ENCODE measurements at places on chromosomes 2 and 18. TPM values are rescaled to one million over a fixed set of nuclear protein-coding genes. Genes with fewer than 3 reads are reported as not detected.

DNA sequence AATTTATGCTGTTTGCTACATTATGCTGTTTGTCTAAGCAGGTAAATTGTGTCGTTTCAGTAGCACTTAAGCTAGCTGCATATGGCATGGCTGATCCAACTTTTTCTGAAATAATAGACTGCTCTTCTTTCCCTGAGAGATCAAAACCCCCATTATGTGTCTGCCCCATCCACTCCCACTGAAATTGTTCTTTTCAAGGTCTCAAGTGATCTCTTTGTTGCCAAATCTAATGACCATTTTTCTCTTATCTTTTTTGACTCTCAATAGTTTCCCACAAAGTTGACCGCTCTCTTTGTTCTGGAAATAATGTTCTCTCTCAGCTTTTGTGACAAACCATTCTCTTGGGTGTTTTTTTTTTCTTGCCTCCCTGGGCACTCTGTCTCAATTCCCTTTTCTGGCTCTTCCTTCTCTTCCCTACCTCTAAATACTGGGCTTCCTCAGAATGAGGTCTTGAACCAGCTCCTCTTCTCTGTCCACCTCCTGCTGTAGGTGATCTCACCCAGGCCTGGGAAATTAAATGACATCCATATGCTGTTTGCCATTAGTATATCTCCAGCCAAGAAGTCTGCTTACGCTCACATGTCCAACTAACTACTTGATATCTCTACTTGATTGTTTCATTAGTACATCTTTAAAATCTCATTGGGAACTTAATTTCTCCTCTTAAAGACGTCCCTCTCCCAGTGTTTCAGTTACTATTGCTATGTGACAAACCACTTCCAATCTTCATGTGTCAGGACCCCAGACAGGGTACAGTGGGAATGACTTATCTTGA is 107.3 kb upstream of the TLK1 start:
- no peaks in the 10 kb centered on the region for H3K36me3 ChIP-seq
- no peak for DNase-seq
- H3K27ac ChIP-seq, result no peak overlapping the region
- no peaks in the 10 kb centered on the region for H3K4me1 ChIP-seq

DNA sequence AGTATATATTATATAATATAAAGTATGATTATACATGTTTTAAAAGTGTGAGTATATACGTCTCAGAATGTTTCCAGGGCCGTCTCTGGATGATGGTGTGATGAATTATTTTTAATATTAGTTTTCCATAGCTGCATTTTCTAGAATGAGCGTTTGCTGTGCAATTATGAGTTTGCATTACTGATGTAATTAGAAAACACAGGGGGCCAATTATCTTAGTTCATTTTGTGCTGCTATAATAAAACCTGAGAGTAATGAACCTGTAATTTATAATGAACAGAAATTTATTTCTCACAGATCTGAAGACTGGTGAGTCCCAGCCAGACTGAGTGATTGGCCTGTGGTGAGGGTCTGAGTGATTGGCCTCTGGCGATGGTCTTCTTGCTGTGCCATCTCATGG is 4.0 kb upstream of the HJURP start:
- H3K36me3 ChIP-seq, result no peaks in the 10 kb centered on the region
- H3K27me3 ChIP-seq, result peaks cover 2% of the 10 kb centered on the region
- H3K4me1 ChIP-seq, result peaks cover 6% of the 10 kb centered on the region
- no peak overlapping the region for H3K27ac ChIP-seq
- no peak overlapping the region for H3K4me3 ChIP-seq

DNAJC5G gene
- not detected for total RNA-seq

- no peaks in the 10 kb centered on the region for H3K4me1 ChIP-seq
- no peak for DNase-seq
- peaks cover 15% of the 10 kb centered on the region for H3K36me3 ChIP-seq
- H3K27ac ChIP-seq, result no peak overlapping the region
- H3K27me3 ChIP-seq, result no peaks in the 10 kb centered on the region
- no peak overlapping the region for H3K4me3 ChIP-seq
Measured at GRCh38 chr2:210432633-210433032, 43.9 kb downstream of the LANCL1 start.

GRCh38 chr18:61579581-61579980 is 246.4 kb downstream of the CDH20 start:
- H3K4me1 ChIP-seq, result peaks cover 10% of the 10 kb centered on the region
- no peak for DNase-seq
- H3K36me3 ChIP-seq, result no peaks in the 10 kb centered on the region
- H3K4me3 ChIP-seq, result no peak overlapping the region
- H3K27ac ChIP-seq, result no peak overlapping the region

DNA sequence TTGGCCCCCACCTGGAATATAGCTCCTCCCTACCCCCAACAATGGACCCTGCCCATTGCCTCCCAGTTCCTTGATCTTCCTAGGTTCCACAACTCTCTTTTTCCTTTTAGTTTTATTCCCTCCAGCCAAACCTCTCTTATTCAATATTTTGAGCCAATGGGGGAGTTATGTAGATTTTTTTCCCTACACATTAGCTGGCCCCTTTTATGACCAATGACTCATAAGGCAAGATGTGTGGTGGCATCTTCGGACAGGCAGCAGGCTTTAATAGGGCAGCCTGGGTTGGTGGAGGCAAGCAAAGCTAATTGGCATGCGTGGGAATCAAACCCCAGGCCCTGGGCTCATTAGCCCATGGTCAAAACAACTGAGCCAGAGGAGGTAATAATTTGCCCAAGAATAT is 9.2 kb downstream of the GRP start:
- no peak for DNase-seq
- H3K36me3 ChIP-seq, result no peaks in the 10 kb centered on the region
- no peak overlapping the region for H3K27ac ChIP-seq
- no peak overlapping the region for H3K4me3 ChIP-seq

GRCh38 chr2:170180031-170180566 is 2.2 kb downstream of the MYO3B start:
- DNase-seq, result no peak
- H3K36me3 ChIP-seq, result no peaks in the 10 kb centered on the region
- H3K27me3 ChIP-seq, result no peaks in the 10 kb centered on the region
- H3K4me1 ChIP-seq, result no peaks in the 10 kb centered on the region
- no peak overlapping the region for H3K4me3 ChIP-seq

LYPD6 gene
- total RNA-seq, result 3.5 TPM

SLC5A7 gene
- total RNA-seq, result not detected

FAM237A gene
- total RNA-seq, result not detected

GRCh38 chr18:31688606-31689005 is 4.2 kb upstream of the B4GALT6 start:
- no peak for DNase-seq
- peaks cover 8% of the 10 kb centered on the region for H3K27me3 ChIP-seq
- H3K4me3 ChIP-seq, result no peak overlapping the region
- H3K27ac ChIP-seq, result no peak overlapping the region

LIMS1 gene
- total RNA-seq, result 144 TPM

- no peak overlapping the region for H3K4me3 ChIP-seq
- no peaks in the 10 kb centered on the region for H3K4me1 ChIP-seq
- H3K27me3 ChIP-seq, result no peaks in the 10 kb centered on the region
- DNase-seq, result no peak
- no peak overlapping the region for H3K27ac ChIP-seq
Measured at GRCh38 chr2:233811087-233811486, 33.0 kb downstream of the MROH2A start.

DNA sequence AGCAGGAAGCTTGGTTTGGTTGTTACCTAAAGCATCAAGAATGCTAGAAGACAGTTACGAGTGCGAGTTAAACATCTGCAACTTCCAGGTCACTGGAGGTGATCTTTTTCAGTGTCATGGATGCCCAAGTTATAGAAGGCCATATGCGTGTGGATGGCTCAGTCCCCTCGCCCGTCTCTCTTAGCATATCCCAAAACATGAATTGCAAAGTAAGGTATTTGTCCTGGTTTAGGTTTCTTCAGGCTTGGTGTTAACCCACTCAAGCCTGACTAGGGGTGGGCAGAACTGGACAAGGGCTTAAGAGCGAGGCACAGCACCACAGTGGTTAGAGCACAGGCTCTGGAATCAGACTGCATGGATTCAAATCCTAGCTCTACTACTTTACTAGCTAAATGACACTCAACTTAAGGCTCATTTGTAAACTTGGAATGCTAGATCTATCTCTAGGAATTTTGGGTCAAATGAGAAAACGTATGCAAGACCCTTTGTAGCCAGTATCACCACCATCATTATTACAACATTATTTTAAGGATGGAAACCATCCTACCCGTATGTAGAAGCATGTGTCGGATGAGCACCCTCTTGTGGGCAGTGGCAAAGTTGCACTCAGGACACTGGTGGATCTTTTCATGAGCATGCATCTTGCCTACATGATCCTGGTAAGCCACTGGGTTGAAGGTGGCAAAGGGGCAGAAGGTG is 11.2 kb downstream of the ZNF142 start:
- no peaks in the 10 kb centered on the region for H3K4me1 ChIP-seq
- peaks cover 3% of the 10 kb centered on the region for H3K27me3 ChIP-seq
- peaks cover 25% of the 10 kb centered on the region for H3K36me3 ChIP-seq

GRCh38 chr18:10928772-10929373 is 220.5 kb downstream of the PIEZO2 start:
- no peak overlapping the region for H3K4me3 ChIP-seq
- peaks cover 26% of the 10 kb centered on the region for H3K4me1 ChIP-seq
- H3K27me3 ChIP-seq, result no peaks in the 10 kb centered on the region
- no peak for DNase-seq
- no peak overlapping the region for H3K27ac ChIP-seq

DNA sequence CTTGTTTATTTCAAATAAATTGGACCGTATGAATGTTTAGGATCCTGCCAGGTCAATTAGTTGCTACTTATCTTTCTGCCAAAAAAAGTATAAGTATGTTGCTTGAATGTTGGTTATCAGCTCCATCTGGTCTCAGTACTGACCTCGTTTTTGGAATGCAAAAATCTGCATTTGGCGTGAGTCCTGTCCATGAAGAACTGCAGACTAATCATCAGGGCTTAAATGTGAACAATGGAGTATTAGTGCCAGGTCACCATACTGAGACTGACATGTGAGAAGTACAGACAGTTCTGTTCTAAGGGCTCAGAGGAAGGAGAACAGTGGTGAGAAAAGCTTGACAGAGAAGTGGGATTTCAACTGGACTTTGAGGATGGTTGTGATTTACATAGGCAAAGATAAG is 393.1 kb upstream of the SLC14A2 start:
- no peaks in the 10 kb centered on the region for H3K4me1 ChIP-seq
- no peak for DNase-seq
- H3K36me3 ChIP-seq, result no peaks in the 10 kb centered on the region
- H3K4me3 ChIP-seq, result no peak overlapping the region
- H3K27me3 ChIP-seq, result no peaks in the 10 kb centered on the region

- no peak overlapping the region for H3K4me3 ChIP-seq
- H3K4me1 ChIP-seq, result peaks cover 36% of the 10 kb centered on the region
- peak; percentile 41 for DNase-seq
- peaks cover 4% of the 10 kb centered on the region for H3K27me3 ChIP-seq
Measured at GRCh38 chr2:86221066-86221684, 21.9 kb downstream of the MRPL35 start.

COLEC12 gene
- 157 TPM for total RNA-seq

- no peaks in the 10 kb centered on the region for H3K27me3 ChIP-seq
- no peak for DNase-seq
- no peaks in the 10 kb centered on the region for H3K36me3 ChIP-seq
- no peak overlapping the region for H3K27ac ChIP-seq
- H3K4me3 ChIP-seq, result no peak overlapping the region
- no peaks in the 10 kb centered on the region for H3K4me1 ChIP-seq
Measured at GRCh38 chr2:195899226-195899625, 169.4 kb downstream of the DNAH7 start.

DNA sequence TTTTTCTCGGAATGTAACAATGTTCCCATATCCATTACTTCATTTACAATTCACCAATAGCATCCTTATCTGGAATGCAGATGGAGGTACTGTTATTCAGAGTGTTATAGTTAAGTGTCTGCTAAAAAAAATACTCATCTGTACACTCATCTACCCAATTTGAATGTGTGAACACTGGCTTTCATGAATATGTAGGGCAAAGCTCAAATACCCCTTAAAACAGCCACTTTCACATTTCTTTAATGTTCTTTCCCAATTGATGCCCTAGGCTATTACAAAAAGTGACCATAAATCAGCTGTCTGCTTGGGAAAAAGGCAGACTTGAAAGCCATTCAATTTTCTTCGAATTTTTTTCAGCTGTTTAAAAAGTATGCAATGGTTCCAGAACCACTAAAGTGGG is 796.3 kb upstream of the FSHR start:
- DNase-seq, result no peak
- no peaks in the 10 kb centered on the region for H3K27me3 ChIP-seq
- no peak overlapping the region for H3K27ac ChIP-seq
- H3K36me3 ChIP-seq, result no peaks in the 10 kb centered on the region
- peaks cover 5% of the 10 kb centered on the region for H3K4me1 ChIP-seq
- no peak overlapping the region for H3K4me3 ChIP-seq

- no peak overlapping the region for H3K4me3 ChIP-seq
- no peaks in the 10 kb centered on the region for H3K4me1 ChIP-seq
- H3K27me3 ChIP-seq, result peaks cover 1% of the 10 kb centered on the region
- H3K27ac ChIP-seq, result no peak overlapping the region
Measured at GRCh38 chr2:122164964-122165363, 409.5 kb downstream of the TSN start.

Measured in endothelial cell (in vitro differentiated cells).